ENCODE measurements at places on chromosomes 7 and 10. TPM values are rescaled to one million over a fixed set of nuclear protein-coding genes. Genes with fewer than 3 reads are reported as not detected.

DNA sequence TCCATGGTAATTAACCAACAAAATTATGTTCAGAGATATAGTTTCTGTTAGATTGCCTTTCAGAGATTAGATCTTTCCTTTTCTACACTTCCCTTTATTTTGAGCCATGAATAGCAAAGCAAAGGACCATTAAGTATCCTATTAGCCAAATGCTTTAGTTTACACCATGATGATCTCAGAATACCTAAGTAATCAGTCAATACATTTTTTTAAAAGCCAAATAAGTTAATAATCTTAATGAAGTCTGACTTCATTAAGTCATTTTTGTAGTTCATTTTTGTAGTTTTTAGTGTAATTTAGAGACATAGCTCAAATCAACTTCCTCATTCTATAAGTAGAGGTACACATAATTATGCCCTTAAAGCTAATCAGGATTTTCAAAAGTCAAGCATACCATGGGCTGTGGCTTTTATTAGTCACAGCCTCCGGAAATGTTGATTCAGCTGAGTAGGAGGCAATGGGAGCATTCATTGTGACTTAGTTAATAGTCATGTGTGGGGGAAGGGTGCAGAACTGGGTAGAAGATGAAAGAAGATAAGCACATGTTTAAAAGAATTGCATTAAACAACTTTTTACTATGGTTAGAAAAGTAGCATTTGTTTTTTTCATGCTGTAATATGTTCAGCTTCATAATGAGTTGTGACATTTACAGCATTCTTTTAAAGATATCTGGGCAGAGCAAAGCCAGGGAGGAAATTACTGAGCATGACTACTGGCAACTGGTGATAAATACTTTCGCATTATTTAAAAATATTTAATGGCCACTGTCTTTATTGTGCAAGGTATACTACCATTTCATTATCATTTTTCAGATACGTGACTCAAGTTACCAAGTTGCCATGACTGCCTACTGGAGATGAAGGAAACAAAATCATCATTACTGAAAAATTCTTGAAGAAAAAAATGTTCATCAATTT lies 57.3 kb upstream of the CCDC71L start:
- no peak overlapping the region for H3K27ac ChIP-seq
- no peaks in the 10 kb centered on the region for H3K27me3 ChIP-seq
- H3K4me3 ChIP-seq = no peak overlapping the region
- no peaks in the 10 kb centered on the region for H3K36me3 ChIP-seq
- DNase-seq = peak; percentile 59

DNA sequence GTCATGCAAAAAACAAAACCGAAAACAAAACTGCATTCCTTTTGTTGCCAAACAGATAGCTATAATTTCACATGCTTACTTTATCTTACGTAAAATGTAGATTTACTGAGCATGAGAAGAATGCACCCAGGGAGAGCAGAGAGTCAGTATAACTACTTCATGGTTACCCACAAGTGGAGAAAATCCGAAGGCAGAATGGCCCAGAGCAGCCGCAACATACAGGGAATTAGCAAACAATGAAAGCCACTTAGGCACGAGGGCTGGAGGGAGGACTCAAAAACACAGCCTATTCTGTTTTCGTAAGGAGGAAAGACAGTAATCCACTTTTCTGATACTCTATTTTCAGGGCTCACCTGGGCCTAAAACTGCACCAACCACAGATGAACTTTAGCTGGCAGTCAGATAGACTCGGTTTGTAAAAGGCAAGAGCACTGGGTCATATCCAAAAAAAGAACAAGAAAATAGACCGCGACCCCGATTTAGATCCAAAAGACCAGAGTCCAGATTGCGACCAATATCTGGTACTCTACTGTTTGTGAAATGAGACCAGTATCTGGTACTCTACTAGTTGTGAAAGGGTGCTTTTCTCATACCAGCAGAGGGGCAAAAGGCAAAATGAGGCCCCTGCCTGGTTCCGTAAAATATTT lies 1.3 kb downstream of the ITPRIP start:
- H3K4me3 ChIP-seq = peak overlapping the region; percentile 87
- H3K36me3 ChIP-seq = no peaks in the 10 kb centered on the region
- DNase-seq = peak; percentile 40
- H3K4me1 ChIP-seq = peaks cover 53% of the 10 kb centered on the region

GRCh38 chr7:51154201-51154600 lies 162.4 kb downstream of the COBL start:
- no peak for DNase-seq
- peaks cover 2% of the 10 kb centered on the region for H3K4me1 ChIP-seq
- no peaks in the 10 kb centered on the region for H3K36me3 ChIP-seq
- H3K27me3 ChIP-seq = peaks cover 3% of the 10 kb centered on the region
- H3K4me3 ChIP-seq = no peak overlapping the region

DNA sequence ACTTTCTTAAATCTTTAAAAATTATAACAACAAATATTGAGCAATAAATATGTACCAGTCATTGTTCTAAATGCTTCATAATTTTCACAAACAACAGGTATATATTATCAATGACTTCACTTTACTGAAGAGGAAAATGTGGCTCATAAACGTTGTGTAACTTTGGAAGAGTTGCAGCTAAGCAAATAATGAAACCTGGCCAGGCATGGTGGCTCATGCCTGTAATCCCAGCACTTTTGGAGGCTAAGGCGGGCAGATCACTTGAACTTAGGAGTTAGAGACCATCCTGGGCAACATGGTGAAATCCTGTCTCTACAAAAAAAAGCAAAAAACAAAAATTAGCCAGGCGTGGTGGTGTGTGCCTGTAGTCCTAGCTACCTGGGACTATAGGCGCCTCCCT lies 71.9 kb upstream of the AMPH start:
- no peak overlapping the region for H3K27ac ChIP-seq
- peaks cover 3% of the 10 kb centered on the region for H3K4me1 ChIP-seq
- no peaks in the 10 kb centered on the region for H3K36me3 ChIP-seq
- peaks cover under 1% of the 10 kb centered on the region for H3K27me3 ChIP-seq
- DNase-seq = no peak

The CYP2E1 gene
- 0.98 TPM for total RNA-seq

The PKD2L1 gene
- 0.04 TPM for total RNA-seq

The VAX1 gene
- not detected for total RNA-seq

The SLC16A12 gene
- 1.2 TPM for total RNA-seq
